ENCODE measurements at places on chromosomes 5 and 9.

GRCh38 chr9:35538361-35539234, 48.7 kb downstream of the RUSC2 start:
- DNase-seq, result no peak

DNA sequence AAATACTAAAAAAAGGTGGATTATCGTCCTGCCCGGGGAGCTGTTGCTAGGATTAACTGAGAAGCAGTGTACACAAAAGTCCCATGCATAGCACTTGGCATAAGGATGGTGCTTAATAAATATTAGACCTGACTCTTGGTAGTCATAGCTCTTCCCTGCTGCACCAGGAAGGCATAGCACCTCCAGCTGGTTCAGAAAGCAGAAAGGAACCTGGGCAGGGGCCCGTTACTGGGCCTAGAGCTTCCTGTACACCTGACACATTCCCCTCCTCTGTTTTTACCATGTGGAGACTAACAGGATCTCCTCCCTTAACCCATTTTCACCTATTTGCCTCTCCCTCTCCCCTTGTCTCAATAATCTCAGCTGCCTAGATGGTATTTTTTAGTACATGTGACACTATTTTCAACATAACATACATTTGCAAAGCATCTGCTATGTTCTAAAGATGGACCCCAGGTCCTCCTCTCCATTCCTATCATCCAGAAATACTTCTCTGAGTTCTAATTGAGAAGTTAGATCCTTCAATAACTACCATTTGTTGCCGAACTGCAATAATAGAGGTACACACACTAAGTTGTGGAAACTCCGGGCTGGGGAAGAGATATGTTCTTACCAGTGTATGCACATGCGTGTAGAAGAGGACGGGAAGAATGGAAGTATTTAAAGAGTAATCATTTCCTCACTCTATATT, 3.2 kb upstream of the ANP32B start:
- DNase-seq, result no peak

- no peak for DNase-seq
Observed at GRCh38 chr5:91638010-91638409, 254.9 kb upstream of the ARRDC3 start.

DNA sequence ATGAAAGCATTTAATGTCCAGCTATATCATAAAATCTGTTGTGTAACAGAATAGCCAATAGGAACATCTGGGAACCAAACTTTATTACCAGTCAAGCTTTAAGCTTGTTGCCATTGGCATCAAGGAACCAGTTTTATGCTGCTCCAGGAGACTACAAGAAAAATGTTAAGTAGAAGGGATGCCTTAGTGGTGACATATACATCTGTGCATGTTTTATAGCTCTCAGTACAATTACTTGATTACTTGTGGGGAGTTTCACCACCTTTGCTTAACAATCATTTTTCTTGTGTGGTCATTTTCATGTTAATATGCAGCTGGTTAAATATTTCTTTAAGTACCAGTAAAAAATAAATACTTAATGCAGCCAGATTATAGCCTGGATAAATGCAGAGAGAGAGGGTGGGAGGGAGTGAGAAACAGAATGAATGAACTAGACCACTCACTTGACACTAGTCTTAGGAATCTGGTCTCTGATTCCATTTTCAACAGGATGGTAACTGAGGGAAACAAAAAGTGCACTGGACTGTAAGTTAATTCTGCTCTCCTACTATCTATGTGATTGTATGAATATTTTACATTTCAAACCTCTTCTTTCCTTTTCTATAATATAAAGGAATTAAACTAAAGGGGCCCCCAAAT, 35.7 kb upstream of the LURAP1L start:
- no peak for DNase-seq

DNA sequence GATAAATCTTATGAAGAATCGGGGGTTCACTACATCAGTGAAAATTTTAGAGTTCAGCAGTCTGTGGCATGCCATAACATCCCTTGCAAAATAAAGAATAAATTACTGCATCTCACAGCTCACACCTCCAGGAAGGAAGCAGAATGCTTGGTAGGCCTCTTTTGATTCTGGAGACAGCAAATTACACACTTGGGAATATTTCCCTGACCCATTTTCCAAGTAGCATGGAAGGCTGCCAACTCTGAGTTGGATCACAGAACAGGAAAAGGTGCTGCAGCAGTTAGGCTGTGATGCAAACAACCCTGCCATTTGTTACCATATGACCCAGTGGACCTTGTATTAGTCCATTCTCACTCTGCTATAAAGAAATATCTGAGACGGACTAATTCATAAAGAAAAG, 293.5 kb downstream of the ASTN2 start:
- DNase-seq, result no peak

- DNase-seq, result no peak
Observed at GRCh38 chr9:128136816-128137793, 9.6 kb upstream of the PTGES2 start.

- DNase-seq, result no peak
Observed at GRCh38 chr5:39947657-39948056, 522.9 kb upstream of the DAB2 start.

DNA sequence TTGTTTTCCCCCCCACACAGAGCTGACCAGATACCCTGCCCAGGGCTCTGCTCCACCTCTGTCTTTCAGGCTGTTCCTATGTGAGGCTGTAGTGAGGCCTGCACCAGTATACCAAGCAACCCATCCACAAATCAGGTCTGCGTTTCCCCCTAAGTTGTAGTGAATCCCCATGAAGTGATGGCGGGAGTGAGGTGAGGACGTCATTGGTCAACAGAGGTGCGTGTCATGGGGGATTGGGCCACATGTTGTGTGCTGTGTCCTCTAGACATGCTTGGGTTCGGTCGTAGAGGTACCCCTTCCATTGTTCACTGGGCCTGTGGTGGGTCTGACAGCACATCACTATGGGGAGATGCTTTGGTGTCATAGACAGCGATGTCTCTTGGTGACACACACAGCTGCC, 184.6 kb downstream of the CACNA1B start:
- no peak for DNase-seq

GRCh38 chr5:33091571-33092363, 349.0 kb upstream of the TARS1 start:
- no peak for DNase-seq

DNA sequence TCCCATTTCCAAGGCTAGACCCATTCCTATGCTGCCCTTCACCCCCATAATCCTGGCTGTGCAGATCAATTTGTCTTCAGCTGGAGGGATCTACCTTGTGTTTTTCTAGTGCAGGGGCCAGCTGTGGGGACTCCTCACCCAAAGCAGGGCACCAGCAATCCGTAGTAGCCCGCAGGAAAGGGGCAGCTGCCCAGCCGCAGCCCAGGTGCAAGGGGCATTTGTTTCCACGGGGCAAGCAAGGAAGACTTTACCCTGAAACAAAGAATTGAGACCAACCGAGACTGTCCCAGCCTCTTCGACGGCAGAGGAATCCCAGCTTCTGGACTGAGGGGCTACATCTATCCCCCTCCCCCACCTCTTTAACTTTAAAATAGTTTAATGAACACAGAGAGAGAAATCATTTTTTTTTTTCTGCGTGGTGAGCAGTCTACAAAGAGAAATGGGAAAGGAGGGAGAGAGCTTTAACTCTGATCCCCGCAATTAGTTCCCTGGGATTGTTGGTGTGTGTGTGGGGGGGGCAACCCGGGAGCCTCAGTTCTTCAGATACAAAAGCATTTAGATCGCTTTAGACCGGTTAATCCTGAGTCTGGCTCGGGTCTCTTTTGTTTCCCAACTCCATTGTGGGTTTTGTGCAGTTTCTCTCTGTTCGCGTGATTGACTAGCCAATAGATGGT, 10.6 kb upstream of the LHX2 start:
- no peak for DNase-seq

- no peak for DNase-seq
Observed at GRCh38 chr5:39846144-39846543, 421.4 kb upstream of the DAB2 start.

DNA sequence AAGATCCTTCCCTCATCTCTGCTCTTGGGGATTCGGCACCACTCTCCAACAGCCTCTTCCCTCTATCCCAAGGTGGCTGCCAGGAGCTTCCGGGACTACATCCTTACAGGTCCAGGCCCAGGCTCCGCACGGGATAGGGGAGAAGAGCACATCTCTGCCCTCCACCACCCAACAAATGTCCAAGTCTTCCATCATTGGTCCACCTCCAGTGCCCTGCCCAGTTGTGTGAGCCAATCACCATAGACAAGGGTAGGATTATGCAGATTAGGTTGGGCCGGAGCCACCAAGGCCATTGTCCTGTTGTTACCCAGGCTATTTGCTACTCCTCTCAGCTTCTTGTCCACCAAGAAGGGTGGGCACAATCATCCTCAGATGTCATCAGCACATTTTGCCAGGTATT, 9.1 kb downstream of the UNC5A start:
- no peak for DNase-seq

GRCh38 chr9:88722753-88723152, 187.8 kb downstream of the NXNL2 start:
- no peak for DNase-seq

- no peak for DNase-seq
Observed at GRCh38 chr9:33472881-33473615, 676 bp downstream of the NOL6 start.

DNA sequence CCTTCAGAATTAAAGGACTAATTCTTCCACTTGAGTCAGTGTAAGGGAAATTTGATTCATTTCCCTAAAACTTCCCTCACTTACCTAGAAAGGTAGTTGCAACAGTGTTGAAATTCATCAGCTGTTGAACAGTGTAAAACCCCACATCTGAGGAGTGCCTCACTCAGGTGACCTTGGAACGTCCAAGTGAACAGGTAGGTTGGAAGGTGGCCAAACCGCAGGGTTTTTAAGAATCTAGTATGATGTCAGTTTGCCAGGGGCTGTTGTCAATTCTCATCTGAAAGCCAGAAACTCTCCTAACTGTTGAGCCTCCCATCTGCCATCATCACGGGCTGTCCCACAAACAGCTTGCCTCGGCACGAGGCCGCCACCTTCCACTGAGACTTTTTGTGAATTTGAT, 105.7 kb downstream of the TMEM174 start:
- no peak for DNase-seq

GRCh38 chr5:140345919-140346347, 470 bp downstream of the HBEGF start:
- no peak for DNase-seq

DNA sequence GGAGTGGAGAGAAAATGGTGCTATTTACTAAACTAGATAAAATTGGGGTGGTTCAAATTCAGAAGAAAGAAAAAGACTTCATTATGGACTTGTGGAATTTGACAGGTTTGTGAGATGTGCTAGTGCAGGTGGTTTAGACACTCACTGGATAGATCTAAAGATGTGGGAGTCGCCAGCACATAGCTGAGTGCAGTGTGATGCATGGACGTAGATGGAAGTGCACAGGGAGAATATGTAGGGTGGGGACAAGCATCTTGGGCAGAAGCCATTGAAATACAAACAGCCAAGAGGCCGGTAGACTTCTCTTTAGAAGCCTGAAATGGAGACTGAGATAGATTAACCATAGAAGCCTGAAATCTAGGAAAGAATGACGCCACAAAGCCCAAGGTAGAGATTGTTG, 10.7 kb downstream of the HAPLN1 start:
- no peak for DNase-seq

- DNase-seq, result no peak
Observed at GRCh38 chr9:78557540-78557939, 260.6 kb downstream of the PSAT1 start.

DNA sequence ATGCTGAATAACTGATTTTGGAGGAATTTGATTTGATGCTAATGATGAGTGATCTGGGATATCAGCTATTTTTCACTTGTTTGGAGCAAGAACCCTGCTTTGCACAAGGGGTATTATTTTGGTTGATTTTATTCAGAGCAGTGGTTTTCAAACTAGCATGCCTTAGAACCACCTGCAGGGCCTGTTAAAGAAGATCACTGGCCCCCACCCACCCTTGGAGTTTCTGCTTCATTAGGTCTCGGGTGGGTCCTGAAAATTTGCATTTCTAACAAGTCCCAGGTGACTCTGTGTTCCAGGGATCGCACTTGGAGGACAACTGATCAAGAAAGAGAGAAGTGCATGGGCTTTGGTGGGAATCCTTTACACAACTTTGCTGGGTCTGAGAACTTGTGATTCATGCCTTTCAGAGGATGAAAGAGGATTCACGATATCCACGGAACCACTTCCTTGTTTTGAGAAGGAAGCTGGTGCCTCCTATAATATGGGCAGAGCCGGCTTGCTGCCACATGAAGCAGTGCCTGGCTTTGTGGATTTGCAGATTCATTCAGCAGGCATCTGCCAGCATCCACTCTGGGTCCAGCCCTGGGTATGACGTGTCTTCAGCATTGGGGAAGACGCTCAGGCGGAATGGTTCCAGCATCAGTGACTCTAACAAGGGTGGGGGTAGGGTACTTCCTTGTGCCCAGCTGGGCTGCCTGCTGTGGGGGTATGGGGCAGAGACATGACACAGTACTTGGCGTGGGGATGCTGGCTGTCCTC, 106.6 kb upstream of the PITX1 start:
- no peak for DNase-seq

- DNase-seq, result no peak
Observed at GRCh38 chr5:172946146-172946545, 13.1 kb upstream of the RPL26L1 start.

DNA sequence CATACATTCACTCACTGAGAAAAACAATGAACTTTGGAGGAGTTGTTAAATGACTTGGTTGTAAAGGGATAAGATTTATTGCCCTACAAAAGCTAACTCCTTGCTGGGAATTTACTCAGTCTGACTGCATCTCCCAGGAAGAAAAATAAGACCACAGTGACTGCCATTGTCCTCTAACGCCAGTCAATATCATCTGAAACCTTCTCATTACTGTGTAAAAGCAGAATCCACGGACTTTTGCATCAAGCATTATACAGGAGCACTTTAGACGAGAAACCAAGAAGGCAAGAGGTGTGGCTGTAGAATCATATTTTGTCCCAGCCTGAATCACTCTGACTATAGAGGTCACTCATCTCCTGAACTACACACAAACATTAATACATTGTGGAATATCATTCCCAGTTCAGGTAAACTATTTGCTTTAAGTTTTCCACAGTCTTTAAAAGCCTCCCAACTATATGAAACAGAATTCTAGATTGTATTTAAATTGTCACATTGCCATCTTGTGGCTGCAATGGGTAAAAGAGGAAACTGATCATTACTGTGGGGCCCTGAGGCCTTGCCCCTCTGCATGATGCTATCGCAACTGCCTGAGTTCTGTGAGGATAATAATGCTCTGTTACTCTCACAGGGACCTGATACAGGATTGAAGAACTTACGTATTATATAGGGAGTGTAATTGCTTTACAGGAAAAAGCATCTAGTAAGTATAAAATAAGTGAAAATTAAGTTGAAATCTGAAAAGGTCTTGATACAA, 142.9 kb downstream of the SLCO4C1 start:
- DNase-seq, result no peak

GRCh38 chr9:31355159-31355882, 1029.1 kb upstream of the ACO1 start:
- DNase-seq, result no peak
